NCI-H460 (cell line): ENCODE measurements at places on chromosomes 7 and 10.

- DNase-seq, result no peak
Observed at GRCh38 chr10:12501324-12501723, 152.0 kb downstream of the CAMK1D start.

GRCh38 chr7:37753398-37754050 is 70.0 kb downstream of the GPR141 start:
- DNase-seq, result no peak

GRCh38 chr10:14532473-14533251 is 201.9 kb upstream of the FRMD4A start:
- no peak for DNase-seq

- DNase-seq, result no peak
Observed at GRCh38 chr10:20769481-20769880, 127.6 kb downstream of the NEBL start.

DNA sequence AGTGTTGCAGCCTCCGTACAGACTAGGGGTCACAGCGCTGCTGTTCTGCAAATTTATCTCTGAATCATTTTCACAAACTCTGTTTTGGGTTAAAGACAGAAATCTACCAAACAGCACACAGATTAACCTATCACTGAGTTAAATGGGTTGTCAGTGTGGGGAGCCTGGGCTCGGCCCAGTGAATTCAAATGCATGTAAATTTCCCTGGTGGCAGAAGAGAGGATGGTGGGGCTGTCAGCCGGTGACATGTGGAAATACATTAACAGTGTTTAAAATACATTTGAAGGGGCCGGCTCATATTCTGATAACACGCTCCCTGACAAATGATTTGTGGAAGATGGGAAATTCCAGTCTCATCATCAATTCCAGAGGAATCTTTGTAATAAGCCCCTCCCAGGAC is 309.6 kb upstream of the MKI67 start:
- DNase-seq, result no peak

DNA sequence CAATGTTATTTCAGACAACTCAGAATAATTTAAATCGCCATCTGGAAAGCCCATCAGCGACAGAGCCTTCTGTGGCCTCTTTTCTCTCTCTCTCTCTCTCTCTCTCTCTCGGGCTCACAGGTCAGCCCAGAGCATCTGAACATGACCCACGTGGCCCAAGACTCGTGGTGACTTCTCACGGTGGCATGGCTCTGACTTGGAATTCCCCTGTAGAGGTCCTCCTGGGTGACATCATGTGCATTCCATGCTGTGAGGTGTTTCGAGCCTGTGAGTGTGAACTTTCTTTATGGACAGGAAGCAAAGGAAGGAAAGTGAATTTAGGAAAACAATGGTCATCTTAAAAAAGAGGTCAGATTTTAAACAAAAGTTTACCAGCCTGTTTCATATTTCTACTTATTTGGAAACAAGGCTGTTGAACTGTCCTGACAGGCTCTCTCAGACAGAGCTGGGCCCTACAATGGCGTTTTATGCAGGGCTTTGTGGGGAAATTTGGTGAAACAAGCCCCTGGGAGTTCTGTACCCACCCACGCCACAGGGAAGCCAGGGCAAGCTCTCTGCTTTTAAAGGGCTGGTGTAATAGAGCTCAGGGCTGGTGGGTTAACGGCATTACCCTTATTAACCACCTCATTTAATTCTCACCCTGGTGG is 359.7 kb upstream of the ZNF32 start:
- DNase-seq, result no peak

GRCh38 chr10:68955355-68955831 is 577 bp upstream of the DDX21 start:
- DNase-seq, result no peak

DNA sequence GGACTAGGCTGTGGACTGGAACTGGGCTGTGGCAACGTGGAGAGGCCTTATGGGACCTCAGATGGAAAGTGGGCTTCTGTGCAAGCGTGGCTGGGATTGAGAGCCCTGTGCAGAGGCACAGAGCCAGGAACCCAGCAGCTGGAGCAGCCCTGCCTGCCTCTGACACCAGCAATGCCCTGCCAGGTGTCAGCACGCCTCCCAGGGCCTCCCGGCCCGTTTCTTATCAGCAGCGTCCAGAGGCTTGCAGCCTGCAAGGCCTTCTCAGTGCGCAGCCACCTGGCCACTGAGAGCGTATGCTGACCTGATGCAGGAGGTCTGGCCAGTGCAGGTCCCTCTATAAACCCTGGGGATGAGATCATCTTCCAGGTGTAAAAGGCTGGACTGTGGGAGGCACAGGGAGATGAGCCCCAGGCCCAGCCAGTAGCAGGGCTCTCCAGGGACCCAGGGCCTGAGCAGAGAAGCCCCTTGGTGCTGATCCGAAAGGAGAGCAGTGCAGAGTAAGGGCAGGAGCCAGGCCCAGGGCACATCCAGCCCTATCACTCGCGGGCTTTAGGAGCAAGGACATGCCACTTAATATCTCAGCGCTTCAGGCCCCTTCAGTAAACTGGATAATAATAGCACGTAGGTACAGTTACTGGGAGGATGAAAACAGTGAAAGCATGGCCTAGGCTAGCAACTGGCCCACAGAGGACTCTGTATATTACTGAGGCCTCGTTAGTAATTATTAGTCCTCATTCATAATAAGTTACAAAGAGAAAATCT is 38.8 kb upstream of the ANTXRL start:
- DNase-seq, result no peak

GRCh38 chr10:21372651-21373410 is 152.7 kb downstream of the SKIDA1 start:
- DNase-seq, result peak; percentile 75

DNA sequence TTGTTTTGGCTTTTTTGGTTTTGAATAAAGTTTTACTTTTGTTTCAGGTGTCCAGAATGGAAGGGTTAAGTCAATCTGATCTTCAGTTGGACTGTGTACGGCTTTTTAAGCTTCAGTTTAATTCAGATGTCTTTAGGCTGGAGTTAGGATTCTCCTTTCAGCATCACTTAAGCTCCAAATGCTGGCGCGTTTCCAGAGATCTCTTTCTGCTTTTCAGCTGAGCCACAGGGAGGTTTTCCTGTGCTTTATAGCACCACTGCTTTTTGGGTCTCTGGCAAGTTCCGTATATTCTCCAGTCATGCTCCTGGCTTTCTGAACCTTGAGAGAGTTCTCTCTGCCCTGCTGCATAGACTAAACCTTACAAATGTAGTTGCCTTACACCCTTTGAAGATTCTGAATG is 60.0 kb downstream of the VTI1A start:
- DNase-seq, result no peak

DNA sequence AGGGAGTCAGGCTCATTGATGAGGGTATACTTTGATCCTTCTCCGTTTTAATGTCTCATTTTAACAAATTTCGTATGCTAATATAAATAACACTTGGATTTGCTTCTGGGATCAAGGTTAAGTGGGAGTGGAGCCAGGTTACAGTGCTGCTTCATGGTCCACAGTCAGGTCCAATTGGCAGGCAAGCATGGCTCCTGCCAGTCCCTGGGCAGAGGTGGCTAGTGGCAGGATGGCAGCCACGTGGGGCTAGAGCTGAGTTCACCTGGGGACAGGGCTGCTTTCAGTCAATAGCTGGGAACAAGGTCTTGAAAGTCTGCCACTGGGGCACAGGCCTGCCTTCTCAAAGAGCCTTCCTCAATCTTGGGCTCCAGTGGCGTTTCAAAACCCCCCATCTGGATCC is 16.0 kb upstream of the VWA2 start:
- no peak for DNase-seq

GRCh38 chr7:151728746-151729145 is 148.2 kb downstream of the PRKAG2 start:
- DNase-seq, result no peak

DNA sequence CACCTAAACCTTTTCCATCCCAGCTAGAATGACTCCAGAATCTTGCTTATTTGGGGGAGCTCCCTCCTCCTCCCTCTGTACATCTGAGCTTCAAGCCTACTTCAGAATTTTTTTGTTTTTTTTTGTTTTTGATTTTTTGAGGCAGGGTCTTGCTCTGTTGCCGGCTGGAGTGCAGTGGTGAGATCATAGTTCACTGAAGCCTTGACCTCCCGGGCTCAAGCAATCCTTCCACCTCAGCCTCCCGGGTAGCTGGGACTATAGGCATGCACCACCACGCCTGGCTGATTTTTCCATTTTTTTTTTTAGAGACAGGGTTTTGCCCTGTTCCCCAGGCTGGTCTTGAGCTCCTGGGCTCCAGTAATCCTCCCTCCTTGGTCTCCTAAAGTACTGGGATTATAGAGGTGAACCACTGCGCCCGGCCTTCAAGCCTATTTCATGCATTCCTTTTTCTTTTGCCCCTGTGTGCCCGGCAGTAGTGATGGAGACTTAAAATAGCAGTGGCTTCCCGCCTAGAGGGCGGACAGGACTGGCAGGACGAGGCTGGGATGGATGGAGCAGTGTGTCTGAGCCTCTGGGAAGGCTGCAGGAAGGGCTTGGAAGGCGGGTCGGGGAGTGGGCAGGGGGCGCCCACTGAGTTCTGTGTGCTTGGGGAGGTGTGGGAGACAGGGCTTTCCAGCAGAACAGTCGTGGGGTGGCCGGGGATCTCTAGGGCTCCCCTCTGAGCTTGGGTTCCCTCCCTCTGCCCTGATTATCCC is 8.8 kb downstream of the CUX1 start:
- no peak for DNase-seq

DNA sequence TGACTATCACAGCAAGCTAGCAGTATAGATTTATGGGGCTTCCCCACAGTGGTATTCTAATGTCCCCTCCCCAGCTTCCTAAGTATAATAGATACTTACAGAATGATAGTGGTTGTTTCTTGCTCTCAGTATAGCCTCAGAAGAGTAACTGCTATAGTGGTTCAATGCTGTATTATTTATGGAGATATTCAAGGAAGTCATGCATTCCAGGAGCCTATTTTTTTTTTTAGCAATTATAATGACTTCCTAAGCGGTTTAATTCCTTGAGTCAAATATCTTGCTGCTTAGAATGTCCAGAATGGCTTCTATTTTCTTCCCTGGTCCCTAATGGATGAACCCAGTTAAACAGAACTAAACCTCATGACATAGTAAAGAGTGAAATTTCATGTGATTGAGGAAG is 451.5 kb upstream of the SEMA3D start:
- DNase-seq, result no peak

GRCh38 chr7:80859272-80859970 is 59.4 kb downstream of the SEMA3C start:
- no peak for DNase-seq

- no peak for DNase-seq
Observed at GRCh38 chr7:127824682-127825081, 172.7 kb downstream of the SND1 start.

DNA sequence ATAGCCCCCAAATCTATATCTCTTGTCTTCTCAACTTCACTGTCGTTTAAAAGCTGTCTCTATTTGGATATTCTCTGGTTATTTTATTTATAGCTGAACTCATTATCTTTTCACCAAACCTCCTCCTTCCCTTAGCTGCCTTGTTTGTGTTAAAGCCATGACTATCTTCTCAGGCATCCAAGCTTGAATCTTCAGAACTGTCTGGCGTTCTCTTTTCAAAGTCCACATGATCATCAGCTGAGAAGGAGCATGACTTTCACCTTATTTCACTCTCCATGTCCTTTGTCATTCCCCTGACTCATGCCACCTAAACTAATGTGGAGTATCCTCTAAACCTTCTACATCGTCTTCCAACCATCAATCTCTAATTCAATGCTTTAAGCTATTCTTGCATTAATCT is 5.7 kb upstream of the GLCCI1 start:
- DNase-seq, result no peak

DNA sequence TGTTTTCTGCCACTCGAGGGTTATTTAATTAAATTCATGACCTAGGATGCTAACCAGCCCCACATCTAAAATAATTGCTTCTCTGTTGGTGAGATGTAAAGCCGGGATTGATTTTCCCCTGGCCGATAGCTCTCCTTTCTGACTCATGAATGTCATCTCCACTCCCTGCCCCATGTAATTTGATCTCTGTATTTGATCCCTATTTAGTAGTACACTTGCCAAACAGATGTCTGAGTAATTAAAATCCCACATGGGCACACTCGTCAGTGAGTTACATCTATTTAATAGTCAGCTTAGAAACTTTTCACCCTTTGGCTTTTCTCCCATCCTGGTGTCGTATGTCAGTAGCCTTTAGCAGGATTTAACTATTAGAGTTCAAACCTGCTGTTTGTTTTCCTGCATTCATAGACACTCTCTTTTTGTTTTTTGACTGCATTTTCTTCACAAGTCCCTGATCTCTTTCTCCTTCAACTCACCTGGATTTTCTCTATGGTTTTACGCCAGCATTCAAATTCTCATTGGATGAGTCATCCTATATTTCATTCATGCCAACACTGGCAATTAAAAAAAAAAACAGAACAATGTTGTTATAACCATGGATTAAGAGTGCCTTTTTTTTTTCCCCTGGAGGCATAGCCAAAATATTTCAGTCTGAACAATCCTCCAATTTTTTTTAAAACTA is 82.7 kb downstream of the SPAG6 start:
- peak; percentile 21 for DNase-seq

GRCh38 chr10:5595994-5596471 is 70.4 kb downstream of the ASB13 start:
- DNase-seq, result peak; percentile 23

DNA sequence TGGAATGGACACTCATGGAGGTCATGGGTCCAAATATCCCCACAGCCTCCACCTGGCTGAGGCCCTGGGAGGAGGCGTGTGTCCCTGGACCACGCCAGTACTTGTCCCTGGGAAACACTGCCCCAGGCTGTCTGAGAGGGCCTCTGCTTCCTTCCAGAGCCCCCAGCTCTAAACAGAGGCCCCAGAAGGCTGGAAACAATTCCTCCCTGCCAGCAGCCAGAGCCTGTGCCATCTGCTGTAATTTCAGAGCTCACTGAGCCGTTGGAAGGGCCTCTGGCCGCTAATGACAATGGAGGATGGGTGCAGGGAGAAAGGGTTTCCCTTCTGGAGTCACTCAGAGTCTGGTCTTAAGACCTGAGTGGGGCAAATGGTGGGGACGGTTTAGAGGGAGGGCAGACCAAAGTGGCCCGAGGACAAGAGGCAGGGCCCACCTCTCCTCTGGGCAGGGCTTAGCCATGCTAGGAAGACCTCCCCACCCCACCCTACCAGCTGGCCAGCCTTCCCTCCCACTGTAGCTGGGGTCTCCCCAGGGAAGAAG is 7.1 kb downstream of the CHAT start:
- no peak for DNase-seq

DNA sequence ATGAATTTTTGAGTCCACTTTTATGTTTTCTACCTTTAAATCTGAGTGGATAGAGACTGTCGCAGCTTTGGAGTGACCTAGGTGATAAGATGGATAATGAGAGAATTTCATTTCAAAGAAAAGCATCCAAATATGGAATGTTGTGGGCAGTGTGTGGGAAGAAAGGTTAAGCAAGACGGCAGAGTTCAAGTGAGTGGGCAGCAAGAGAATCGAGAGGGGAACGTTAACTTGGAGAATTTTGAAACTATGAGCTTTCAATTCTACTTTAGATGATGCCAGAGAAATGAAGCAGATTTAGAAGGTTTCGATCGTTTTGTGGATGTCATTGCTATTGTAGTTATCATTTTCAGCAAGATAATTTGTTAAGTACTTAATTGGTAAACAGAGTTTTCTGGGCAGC is 73.0 kb downstream of the XRCC2 start:
- DNase-seq, result no peak
